ENCODE measurements at places on chromosomes 4 and X. TPM values are rescaled to one million over a fixed set of nuclear protein-coding genes. Genes with fewer than 3 reads are reported as not detected.

Gene CRMP1
- 4.0 TPM for total RNA-seq

Gene UGT2B10
- total RNA-seq = 0.06 TPM

Gene TXK
- 0.15 TPM for total RNA-seq

Gene ENAM
- total RNA-seq = not detected

Gene NAA10
- total RNA-seq = 239 TPM

Gene SCRG1
- not detected for total RNA-seq

Gene NXF2
- total RNA-seq = not detected

Gene SUPT20HL2
- total RNA-seq = not detected

Gene OTUD6A
- not detected for total RNA-seq

Gene RASGEF1B
- total RNA-seq = not detected

Gene SSX4
- total RNA-seq = not detected

Gene GLOD5
- not detected for total RNA-seq

Gene PGAM4
- 0.21 TPM for total RNA-seq

Gene TEX13B
- total RNA-seq = not detected

Gene FGG
- total RNA-seq = 8.0 TPM

Gene ITM2A
- total RNA-seq = not detected

Gene WDFY3
- total RNA-seq = 8.3 TPM

Gene SLITRK2
- not detected for total RNA-seq

Gene TRO
- total RNA-seq = 0.63 TPM

Gene UGT2B11
- 0.16 TPM for total RNA-seq

Gene VCX3B
- not detected for total RNA-seq

Gene PRDM8
- total RNA-seq = 0.21 TPM

Gene AKAP14
- not detected for total RNA-seq

Gene ATOH1
- not detected for total RNA-seq

Gene CLDN22
- total RNA-seq = not detected

Gene STOX2
- total RNA-seq = 3.3 TPM

Gene WAS
- total RNA-seq = 0.28 TPM

Gene MAGED2
- total RNA-seq = 87.7 TPM

Gene NAA11
- total RNA-seq = not detected

Gene XAGE1B
- total RNA-seq = 224 TPM

Gene CT45A5
- not detected for total RNA-seq
